ENCODE measurements at places on chromosomes 5 and 9.
A peak's percentile ranks its signal among the peaks of the same experiment; 100 is the strongest.

DNA sequence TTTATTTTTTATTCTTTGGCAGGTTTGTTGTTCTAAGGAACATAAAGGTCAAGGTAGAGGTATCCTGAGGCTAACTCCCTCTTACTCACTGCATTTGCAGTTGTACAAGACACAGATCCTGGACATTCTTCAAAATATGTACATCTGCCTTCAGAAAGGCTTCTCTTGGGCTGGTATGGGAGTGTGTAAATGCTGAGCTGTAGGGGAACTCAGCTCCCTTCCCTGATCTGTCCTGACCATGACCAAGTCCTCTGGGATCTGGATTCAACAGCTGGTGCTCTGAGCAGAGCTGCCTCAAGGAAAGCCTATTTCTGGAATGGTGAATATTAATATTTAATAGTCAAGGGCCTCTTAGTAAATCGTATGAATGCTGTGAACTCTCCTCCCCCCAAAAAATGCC is 117.4 kb downstream of the PRKACG start:
- no peak for DNase-seq

GRCh38 chr5:135398160-135398854 is 724 bp downstream of the MACROH2A1 start:
- DNase-seq: peak; percentile 51

GRCh38 chr9:72665421-72665820 is 144.0 kb downstream of the TMC1 start:
- DNase-seq: no peak

GRCh38 chr9:77810637-77811119 is 162.6 kb upstream of the GNA14 start:
- DNase-seq: no peak

DNA sequence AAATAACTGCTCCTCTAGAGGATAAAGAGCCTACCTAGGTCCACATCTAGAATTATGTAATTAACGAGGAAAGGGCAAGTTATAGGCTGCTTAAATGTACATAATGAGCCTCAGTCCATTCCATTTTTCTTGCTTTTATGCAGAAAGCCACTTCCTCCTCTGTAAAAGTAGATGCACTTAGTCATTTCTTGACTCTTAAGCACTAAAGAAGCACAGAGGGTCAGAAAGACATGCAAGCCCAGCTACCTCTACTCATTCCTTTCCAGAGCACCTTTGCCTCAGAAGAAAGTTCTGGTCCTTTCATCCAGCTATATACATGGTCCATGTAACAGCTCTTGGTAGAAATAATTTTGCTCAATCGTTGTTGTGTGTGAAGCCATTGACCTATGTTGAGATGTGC is 308.0 kb upstream of the NREP start:
- DNase-seq: no peak

- DNase-seq: no peak
These were observed 4.3 kb downstream of the GRHPR start for GRCh38 chr9:37426846-37427245.

DNA sequence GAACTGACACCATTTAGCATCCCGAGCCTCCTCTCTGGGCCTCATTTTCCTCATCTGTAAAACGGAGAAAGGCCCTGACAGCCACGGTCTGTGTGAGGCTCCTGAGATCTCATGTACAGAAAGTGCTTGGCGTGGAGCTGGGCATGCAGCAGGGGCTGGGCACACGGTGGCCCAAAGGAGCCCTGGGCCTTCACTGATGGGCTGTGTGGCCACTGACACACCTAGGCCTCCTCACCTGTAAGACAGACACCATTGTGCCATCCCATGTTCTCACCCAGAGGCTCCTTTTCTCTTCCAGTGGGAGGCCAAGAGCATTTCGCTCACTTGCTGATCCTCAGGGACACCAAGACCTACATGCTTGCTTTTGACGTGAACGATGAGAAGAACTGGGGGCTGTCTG is 1.6 kb downstream of the ORM1 start:
- DNase-seq: no peak

GRCh38 chr5:76535577-76535976 is 87.6 kb downstream of the F2RL2 start:
- DNase-seq: no peak

DNA sequence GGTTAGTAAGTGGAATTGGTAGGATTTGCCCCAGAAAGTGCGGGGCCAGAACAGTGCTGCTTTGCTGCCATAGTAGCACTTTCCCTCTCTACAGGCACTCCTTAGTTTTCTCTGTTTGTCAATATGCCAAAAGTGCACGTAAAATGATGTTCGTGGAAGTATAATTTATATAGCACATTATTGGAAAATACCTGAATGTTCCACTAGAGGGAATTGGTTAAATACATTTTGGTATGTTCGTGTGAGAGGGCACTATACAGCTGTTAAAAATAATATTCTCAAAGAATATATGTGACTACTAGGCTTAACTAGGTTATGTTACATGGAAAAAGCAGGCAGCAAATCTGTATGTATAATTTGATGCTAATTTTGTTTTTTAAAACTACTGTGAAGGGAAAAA is 184.0 kb upstream of the GDNF start:
- DNase-seq: no peak

GRCh38 chr9:37382982-37383357 is 39.5 kb upstream of the GRHPR start:
- no peak for DNase-seq

DNA sequence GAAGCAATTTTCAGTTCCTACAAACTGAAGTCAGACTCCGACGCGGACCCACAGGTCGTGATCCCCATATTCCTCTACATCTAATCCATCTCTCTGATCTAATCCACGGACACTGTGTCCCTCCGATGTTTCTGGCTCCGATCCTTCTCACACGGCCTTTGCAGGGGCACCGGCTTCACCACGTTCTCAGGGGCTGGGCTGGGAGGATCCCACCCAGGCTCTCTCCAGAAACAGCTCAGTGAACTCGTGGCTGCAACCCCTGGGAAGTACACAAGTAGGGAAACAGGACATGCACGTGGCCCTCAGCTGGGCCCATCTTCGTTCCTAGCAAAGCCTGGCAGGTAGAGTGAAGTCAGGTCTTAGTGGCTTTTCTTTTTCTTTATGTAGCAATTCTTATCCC is 49.1 kb upstream of the OLFM1 start:
- DNase-seq: no peak

DNA sequence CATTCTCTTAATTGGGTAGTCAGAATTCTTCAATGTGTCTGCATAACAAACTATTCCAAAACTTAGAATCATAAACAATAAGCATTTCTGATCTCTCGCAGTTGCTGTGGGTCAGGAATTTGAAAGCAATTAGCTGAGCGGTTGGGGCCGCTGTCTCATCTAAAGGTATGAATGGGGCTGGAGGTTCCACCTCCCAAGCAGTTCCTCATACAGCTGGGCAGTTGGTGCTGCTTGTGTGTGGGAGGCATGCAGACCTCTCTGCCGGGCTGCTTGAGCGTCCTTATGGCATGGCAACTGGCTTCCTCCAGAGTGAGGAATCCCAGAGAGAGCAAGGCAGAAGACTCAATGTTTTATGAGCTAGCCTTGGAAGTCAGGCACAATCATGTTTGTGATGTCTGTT is 30.2 kb upstream of the SEMA4D start:
- no peak for DNase-seq

DNA sequence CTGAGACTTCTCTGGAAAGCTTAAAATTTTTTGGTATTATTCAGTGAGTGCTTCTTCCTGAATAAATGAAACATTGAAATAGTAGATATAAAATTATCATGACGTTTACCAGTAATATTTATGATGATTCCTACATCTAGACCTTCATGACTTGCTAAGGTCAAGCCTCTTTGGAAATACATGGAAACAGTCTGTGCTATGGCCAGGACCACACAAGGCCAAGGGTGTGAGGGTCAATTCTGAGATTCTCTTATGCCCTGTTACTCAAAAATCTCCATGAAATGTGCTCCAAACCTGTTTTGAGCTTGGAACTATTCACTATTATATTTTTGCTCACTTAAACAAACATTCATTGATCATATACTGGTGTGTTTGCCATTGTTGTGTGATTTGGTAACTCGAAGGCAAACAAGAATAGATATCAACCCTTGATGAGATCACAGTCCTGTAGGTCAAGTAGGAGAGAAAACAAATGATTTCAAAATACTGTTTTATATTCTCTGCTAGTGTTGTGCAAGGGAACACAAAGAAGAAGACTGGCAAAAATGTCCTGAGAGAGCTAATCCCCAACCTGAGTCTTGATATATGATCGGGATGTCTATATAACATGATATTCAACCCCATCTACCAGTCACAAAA is 1254.9 kb upstream of the DMAC1 start:
- DNase-seq: no peak

DNA sequence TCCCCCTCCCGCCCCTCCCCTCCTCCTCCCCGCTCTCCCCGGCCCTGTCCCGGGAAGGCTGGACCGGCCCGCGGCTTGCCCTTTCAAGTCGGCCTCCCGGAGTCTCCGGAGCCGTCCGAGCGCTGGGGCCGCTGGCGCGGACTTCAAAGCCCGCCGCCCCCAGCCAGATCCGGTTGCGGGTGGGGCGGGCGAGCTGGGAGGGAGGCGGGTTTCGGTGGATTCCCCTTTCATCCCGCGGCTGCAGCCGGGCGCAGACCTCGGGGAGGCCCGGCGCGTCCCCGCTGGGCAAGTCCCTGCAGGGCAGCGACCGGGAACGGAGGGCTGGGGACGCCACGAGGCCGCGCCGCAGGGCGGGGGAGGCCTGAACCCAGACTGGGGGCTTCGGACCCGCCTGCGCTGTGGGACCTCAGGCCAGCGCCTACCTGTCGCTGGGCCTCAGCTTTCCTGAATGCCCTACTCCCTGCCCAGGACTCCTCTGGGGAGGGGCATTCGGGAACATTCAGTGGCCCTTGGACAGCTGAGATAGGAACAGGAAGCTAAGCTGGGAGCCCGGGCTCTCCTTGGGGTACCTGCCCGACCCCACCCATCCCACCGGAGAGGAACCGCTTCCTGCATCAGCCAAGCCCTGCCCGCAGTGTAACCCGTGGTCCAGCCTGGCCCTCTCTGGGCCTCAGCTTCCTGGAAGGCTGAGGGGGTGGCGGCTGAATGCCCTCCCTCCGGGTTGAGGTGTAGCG is 23.4 kb downstream of the C9orf50 start:
- peak; percentile 77 for DNase-seq

- DNase-seq: no peak
These were observed 282.4 kb downstream of the ARHGEF28 start for GRCh38 chr5:73908395-73908794.

GRCh38 chr9:111501648-111502047 is 17.5 kb upstream of the ECPAS start:
- DNase-seq: no peak

DNA sequence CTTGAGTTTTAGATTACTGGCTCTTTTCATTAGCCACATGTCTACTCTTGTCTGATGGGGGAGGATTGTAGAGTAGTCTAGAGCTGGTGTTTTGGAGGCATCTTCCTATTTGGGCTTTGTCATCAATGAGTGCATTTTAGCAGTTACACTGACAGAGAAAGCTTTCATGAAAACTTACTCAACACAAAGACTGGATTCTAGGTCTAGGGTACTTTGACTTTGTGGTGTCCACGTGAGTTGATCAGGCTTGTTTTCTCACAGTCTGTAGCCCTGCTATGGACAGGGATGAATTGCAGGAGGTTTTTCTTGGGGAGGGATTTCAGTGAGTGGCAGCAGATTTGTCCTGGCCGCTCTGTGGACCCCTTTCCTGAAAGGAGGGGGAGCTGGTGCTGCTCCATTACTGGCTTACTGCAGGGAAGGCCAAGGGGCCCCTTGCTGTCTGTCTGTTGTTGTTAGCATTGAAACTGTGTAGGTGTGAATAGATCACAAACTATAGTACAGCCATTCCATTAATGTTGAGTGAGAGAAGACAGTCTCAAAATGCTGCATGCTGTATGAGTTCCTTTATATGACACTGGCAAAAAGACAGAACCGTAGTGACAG is 6.6 kb downstream of the TRIO start:
- DNase-seq: no peak

DNA sequence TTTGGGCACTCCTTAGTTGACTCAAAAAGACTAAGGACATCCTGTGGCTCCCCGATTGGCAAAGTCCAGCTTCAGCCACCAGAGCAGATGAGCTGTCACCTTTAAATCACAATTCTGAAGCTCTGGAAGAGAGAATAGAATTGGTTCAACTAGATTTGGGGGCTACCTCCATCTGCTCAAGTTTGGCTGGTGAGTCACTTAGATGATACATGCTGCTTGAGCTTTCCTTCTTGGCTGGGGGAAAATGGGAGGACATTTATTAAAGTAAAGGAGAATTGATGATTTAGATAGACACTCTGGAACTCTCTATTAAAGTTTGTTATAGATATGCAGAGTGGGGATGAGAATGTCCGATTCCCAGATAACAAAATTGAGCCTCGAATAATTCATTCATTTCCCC is 30.0 kb upstream of the GRIA1 start:
- no peak for DNase-seq
